ENCODE measurements at places on chromosomes 7 and 10.

GRCh38 chr10:56296618-56297017 lies 64.4 kb downstream of the ZWINT start:
- no peak for DNase-seq

DNA sequence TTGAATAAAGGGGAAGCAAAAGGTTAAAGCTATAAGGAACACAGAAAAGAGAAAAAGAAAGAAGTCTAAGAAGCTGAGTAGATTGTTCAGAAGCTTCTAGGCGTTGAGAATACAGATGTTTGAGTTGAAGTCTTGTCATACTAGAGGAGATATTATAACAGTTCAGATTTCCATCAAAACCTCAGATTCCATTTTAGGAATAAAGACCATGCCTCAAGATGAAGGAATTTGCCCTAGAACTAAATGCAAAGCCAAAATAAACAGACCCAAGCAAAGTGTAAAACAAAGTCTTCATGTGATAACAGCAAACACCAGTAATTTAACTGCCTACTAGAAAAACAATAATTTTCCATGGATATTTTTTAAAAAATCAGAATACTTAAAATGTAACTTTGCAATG lies 476.5 kb upstream of the POT1 start:
- DNase-seq: no peak

DNA sequence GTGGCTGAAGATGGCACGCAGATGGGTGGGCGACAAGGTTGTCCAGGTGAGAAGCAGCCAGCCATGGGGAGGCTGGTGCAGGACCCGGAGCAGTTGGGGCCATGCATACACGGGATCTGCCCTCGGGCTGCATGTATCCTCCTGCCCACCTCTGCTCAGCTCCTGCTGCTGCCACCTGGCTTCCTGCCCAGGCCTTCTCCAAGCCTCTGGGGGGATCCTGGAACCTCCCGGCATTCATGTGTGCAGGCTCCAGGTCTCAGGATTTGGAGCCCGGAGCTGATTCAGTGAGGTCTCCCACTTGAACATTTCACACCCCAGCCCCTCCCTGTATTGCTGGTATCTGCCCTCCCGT lies 27.0 kb downstream of the PDGFA start:
- DNase-seq: no peak

DNA sequence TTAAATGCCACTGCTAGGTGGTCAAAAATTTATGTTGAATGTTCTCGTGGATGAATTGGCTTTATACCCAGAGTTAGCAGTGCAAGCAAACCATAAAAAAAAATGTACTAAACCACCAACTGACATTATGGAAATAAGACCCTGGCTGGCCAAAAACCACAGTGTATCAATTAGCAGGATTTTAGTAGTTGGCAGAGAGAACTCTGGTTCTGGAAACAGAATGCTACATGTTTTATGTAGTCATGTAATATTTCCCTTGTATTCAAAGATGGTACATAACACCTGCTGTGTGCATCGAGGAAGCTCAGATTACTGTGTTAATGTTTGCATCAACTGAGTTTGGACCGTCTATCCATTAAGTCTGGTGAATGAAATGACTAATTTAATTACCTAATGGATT lies 618.5 kb downstream of the CCSER2 start:
- DNase-seq: peak; percentile 1

DNA sequence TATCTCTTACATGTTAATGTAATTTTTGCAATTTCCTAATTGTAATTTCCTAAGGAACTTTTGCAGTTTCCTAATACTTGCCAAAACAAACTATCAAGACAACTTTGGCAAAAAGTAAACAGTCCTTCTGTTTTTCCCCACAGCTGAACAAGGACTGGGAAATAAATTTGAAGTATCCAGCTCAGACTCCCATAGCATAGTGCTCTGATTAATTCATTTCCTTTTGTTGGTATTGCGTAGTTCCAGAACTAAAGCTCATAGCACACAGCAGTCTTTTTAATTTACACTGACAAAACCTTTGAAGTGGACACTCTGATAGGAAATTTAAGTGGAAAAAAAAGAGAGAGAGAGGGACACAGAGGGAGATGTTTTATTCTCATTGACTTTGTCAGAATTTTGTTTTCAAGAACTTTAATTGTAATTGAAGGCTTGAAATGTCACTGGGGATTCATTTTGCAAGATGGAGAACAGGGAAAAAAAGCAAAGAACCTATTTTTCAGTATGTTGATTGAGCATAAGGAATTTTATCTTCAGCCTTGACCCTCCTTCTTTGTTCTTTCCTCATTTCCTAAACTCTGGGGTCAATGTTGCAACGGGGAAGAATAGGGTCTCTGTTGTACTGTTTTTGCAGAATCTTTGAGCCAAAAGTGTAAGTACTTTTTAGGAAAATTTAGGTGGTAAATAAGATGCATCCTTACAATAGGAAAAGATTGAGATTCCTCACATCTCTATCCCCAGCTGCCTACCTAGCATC lies 232.2 kb upstream of the NPSR1 start:
- no peak for DNase-seq

GRCh38 chr7:106641416-106641815 lies 19.5 kb downstream of the CCDC71L start:
- no peak for DNase-seq

GRCh38 chr7:29843093-29843492 lies 36.8 kb downstream of the WIPF3 start:
- DNase-seq: no peak

GRCh38 chr7:74015670-74016069 lies 12.3 kb upstream of the ELN start:
- no peak for DNase-seq

- no peak for DNase-seq
These were observed 143.5 kb downstream of the FGFR2 start for GRCh38 chr10:121454781-121455180.

GRCh38 chr10:30730306-30730705 lies 100.8 kb upstream of the LYZL2 start:
- no peak for DNase-seq

- DNase-seq: no peak
These were observed 233.0 kb downstream of the TRIL start for GRCh38 chr7:28725045-28725642.

DNA sequence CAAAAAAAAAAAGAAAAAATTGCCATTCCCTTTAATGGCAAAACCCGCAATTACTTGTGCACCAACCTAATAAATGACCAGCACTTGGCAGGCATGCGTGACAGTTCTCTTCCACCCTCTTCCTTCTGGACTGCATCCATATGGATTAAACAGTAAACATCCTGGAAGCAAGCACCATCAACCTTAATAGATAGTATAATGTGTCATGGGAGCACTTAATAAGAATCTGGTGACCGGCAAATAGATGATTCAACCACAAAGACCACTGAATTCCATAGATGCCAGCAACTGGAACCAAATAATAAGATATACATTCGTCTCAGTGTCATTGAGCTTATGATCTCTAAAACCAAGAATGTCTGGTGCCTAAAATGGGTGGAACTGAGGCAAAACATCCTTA lies 610.2 kb downstream of the CALN1 start:
- no peak for DNase-seq

DNA sequence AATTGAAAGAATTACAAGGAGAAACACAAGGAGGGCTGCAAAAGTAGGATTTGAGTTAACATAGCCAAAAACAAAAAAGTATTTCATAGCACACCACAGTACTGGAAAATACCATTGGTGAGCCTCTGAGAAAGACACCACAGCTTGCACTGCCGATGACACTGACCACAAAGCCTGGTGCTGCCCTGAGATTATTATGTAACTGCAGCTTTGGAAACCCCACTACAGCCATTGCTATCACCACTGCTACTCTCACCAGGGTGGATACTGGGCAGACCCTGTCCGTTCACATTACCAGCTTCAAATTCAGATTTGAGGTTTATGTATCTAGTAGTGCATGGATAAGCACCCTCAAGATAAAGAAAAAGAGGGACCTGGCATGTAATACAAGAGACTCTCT lies 1246.7 kb upstream of the SORCS1 start:
- DNase-seq: no peak

DNA sequence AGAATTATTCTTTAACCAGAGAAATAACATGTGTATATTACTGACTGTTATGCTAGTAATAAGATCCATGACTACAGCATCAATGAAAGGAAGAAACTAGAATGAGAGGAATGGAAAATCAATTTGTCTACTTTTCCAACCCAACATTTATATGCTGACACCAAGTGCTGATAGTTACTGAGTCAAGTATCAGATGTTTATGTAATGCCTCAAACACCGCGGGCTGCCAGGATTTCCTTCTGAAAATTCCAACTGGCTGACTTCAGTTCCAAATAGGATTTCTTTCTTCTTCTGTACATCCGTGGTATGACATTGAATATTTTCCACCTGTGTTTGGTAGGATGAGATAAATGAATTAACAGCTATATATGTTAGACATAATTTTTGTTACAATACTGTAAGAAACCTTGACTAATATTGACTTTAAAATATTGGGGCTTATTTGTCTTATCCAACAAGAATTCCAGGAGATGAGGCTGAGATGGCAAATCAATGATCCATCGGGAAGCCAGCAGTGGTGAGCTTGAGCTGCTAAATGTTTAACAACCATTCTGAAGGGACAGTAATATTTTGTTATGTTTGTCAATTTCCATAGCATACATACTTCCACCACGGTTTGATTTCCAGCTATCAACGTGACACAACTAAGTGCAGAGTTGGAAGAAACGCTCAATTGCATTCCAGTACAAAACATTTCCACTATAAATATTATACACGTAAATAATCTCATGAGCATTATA lies 435.2 kb upstream of the AUTS2 start:
- no peak for DNase-seq

GRCh38 chr10:17410907-17411306 lies 43.5 kb downstream of the ST8SIA6 start:
- DNase-seq: no peak

- DNase-seq: no peak
These were observed 588 bp upstream of the PAOX start for GRCh38 chr10:133378251-133379096.

GRCh38 chr7:101934618-101935017 lies 117.2 kb downstream of the CUX1 start:
- DNase-seq: no peak

DNA sequence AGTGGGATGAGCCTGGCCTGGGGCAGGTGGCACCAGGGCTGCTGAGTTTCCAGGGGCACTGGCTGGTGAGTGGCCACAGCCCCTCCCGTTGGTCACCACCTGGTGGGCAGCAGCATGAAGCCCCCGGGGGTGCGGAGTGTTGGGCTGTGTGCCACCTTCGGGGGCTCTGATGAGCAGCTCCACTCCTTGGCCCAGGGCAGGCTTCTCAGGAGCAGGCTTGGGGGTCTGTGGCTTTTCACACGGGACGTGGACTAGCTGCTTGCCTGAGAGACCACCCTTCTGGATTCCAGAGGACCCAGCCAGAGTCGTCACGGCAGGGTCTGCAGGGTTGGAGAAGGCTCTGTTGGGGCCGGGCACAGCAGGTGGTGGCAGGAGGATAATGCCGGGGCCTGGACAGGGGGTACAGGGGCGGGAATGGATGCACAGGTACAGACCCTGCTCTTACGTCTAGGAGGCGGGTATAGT lies 193.1 kb downstream of the ADARB2 start:
- DNase-seq: no peak

GRCh38 chr10:77680811-77681210 lies 43.2 kb upstream of the KCNMA1 start:
- no peak for DNase-seq

GRCh38 chr7:135964274-135964673 lies 12.9 kb downstream of the MTPN start:
- no peak for DNase-seq

- DNase-seq: no peak
These were observed 701.6 kb upstream of the ANKRD30A start for GRCh38 chr10:36423821-36424248.

GRCh38 chr10:93874309-93875031 lies 19.3 kb upstream of the SLC35G1 start:
- DNase-seq: no peak

DNA sequence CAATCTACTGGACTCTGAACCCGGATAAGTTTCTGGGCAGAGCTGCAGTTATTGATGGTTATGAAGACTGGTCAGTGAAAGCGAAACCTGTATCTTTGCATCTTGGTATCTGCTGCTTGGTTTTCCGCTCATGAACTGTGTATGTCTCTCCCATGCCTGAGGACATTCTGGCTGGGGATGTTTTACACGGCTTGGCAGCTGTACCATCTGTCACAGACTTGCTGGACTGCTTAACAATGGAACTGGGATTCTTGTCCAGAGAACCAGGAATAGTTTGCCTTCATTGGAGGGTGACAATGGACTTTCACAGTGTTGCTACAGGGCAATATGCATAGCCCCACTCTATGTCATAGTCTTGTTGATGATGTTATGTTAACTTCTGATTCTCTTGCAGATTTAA lies 119.9 kb upstream of the TMEM106B start:
- no peak for DNase-seq

DNA sequence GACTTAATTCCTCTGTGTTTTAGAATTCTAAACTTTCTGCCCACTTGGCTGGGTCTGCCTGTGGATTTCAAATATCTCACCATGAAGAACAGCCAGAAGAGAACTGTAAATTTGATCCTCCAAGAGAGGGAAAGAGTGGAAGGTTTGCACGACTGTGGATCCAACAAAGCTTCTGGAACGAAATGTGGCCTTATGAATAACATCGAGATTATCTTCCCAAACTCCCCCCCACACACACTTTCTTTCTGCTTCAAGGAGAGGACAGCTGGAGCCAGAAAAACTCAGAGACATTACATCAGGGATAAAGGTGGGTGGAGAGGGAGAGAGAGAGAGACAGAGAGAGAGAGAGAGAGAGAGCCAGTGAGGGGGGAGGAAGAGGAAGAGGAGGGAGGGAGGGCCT lies 570.1 kb upstream of the MGMT start:
- no peak for DNase-seq

DNA sequence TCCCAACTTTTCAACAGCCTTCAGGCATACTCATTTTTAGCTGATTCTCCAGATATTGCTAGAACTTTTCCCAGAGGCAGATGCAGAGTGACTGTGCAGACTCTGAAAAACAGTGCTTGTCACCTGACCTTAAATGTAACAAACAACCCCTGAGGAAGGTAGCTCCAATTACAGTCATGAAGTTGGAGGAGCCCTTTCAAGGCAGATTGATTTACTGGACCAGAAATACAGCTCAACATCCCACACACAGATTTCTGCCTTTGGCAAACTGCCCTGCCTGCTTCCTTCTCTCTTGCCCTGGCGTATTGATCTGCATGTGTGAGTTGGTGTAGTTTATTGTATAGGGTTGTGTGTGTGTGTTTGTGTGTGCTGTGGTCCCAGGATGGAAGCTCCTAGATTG lies 38.5 kb downstream of the PYROXD2 start:
- DNase-seq: peak; percentile 7

GRCh38 chr10:132248455-132249225 lies 59.1 kb downstream of the STK32C start:
- peak; percentile 37 for DNase-seq

DNA sequence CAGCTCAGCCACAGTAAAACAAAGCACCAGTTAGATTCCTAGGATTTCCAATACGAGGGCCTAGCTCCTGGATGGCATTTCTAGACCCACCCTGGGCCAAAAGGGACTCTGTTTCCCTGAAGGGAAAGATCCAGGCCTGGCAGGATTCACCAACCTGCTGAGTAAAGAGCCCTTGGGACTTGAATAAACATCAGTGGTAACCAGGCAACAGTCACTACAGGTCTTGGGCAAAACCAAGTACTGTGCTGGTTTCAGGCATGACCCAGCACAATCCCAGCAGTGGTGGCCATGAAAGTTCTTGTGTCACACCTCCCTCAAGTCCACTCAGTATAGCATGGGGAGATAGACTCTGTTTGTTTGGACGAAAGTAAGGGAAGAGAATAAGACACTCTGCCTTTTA lies 31.0 kb upstream of the STARD3NL start:
- no peak for DNase-seq

- DNase-seq: no peak
These were observed 106.2 kb downstream of the SNX10 start for GRCh38 chr7:26397796-26398426.

GRCh38 chr7:116524609-116525297 lies at the start of gene CAV1:
Gene CAV1 (plus strand): TSS chr7:116525036. CDS start chr7:116525063, 27 bp downstream.
- no peak for DNase-seq
